ENCODE measurements at places on chromosomes 3 and 15.

GRCh38 chr3:15646851-15647511 lies 45.4 kb downstream of the BTD start:
- no peak for DNase-seq

DNA sequence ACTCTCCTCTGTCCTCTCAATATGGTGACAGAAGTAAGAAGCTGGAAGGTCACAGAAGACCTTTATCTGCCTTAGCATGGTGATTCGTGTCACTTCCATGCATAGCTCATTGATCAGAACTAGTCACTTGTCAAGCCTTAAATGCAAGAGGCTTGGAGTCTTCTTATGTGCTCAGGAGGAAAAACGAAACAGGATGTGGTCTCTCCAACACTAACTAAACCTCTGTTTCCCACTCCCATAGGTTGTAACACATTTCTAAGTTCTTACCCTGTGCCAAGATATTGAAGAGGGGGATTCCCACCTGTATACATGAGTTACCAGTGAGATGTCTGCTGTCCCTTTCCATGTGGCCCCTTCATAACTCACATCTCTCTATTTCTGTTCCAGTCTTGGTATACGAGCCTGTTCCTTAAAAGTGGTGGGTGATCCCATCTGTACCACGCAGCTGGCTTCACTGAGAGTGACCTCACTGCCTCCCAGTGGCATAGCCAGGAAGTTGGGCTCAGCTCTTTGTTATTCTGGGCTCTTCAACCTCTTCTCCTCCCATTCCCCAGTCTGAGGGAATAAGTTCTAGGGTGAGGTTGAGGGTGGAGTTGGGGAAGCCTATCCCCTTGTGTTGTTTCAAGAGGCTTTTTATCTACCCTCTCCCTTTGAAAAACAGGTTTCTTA lies 203.2 kb upstream of the PPP2R3A start:
- DNase-seq, result no peak

DNA sequence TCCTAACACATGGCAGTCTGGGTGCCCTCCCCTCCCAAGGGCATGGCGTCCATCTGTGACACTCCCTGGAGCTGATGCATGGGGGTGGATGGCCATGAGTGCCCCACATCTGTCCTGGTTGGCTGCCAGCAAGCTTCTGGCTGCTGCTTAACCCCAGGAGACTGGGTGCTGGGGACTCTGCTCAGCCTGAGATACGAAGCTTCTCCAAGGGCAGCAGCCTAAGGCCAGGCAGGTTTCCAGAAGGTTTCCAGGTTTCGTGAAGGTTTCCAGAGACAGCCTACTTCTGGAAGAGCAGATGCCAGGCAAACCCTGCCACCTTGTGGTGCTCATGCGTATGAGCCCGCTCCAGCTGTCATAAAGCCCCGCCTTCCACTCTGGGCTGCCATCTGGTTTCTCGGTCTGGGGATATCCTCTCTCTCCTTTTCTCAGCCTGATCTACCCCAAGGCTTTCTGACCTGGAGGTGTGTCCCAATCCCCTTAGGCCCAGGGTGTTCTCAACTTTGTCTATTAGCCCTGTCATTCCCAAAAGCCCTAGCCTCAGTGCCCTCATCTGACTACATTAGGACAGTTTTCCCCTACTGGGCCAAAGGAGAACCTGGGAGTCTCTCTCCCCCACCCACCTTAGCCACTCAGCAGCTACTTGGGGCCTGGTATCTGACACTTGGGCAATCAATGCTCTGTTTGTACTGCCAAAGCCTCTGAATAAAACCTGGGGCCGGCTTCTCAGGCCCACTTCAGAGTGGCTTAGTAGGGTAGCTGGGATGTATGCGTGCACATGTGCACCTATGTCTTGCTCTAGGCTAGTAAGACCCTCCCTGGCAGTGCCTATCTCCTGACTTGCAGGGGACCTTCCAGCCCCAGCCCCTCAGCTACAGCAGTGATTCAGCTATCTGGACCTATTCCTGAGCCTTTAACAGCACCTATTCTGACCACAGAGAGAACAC lies 12.0 kb downstream of the MRPL46 start:
- DNase-seq, result peak; percentile 88

DNA sequence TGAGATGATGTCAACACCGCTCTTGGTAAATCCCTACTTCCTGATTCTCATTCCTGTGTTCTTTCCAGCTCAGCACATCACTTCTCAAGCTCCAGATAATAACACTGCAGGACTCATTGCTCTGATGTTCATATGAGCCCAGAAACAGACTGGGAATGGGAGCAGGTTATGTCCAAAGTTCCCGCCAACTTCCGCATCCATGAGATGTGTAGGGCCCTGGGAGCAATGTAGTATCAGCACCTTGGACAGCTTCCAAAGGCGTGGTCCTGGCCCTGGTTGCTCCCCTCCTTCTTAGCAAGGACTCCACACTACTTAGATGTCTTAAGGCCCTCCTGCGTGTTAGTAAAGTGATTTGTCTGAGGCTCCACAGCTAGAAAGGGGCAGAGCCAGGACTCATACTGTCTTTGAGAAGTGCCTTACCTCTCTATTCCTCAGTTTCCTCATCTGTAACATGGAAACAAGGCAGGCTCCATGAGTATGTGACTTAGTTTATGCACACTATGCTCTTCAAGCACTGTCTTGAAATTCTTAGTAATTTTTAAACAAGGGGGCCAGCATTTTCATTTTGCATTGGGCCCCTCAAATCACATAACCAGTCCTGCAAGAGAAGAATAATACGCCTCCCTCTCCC lies 27.9 kb upstream of the SLC6A1 start:
- DNase-seq, result no peak

GRCh38 chr3:197540961-197541377 lies 14.8 kb downstream of the BDH1 start:
- DNase-seq, result no peak

- DNase-seq, result no peak
Measured at GRCh38 chr3:186280737-186281136, 81.3 kb downstream of the DGKG start.

GRCh38 chr15:29788433-29789034 lies 33.7 kb downstream of the TJP1 start:
- DNase-seq, result no peak

DNA sequence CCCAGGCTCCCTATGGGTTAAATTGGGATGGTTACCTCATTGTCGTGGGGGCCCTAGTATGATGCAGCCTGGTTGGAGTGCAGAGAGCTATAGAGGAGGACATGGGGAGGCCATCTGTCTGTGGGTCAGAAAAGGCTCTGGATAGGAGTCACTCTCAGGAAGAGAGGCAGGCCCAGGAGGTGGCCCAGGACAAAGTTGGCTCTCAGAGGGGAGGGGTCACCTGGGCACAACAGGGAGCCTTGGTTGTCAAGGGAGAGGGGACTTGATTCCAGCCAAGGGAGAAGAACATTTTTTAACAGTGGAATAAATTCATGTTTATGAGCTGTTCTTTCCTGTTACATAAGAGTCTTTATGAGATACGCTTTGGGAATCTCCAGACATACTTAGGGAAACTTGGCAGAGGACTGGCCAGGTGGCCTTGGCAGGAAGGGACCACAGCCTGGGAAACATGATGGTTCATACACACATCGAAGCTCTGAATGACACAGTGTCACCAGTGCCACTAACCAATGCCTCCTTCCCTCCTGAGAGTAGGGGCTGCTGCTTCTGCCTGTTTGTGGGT lies 27.5 kb upstream of the LCTL start:
- DNase-seq, result no peak

- no peak for DNase-seq
Measured at GRCh38 chr3:143358793-143359491, 239.4 kb downstream of the CHST2 start.

DNA sequence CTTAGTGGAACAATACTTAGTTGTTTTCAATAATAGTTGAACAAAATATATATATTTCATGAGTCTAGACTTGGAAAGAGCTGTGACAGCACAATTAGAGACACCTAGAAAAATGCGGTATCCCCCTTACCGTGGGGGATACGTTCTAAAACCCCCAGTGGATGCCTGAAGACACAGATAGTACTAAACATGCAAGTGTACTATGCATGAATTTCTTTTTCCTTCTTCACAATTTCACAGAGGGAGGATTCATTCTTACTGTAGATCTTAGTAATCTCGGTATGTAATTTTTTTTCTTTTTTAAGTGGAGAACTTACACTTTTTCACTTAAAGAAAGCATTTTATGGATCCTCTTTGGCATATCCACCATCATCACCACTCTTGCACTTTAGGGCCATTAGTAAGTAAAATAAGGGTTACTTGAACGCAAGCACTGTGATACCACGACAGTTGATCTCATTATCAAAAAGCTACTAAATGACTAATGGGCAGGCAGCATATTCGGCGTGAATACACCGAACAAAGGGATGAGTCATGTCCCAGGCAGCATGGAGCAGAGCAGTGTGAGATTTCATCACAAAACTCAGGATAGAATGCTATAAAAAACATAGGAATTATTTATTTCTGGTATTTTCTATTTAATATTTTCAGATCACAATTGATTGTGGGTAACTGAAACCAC lies 72.3 kb upstream of the ZNF280D start:
- no peak for DNase-seq

DNA sequence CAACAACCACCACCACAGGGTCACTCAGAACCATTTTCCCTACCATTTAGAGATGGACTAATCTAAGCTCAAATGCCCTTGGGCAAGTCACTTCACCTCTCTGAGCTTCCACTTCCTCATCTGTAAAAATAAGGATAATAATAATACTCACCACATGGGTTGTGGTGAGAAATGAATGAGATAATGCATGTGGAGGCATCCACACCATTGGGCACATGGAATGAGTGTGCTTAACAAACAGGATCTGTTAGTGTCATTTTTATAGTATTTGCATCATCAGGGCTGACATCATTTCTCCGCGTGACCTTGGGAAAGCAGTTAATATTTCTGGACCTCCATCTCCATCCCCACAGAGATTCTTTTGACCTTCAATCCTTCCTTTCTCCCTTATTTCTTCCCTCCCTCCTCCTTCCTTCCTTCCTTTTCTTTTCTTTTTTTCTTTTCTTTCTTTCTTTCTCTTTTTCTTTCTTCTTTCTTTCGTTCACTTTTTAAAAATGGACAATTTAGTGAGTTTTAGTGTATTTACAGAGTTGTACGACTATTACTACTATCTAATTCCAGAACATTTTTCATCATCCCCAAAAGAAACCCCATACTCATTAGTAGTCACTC lies 7.7 kb upstream of the RFT1 start:
- no peak for DNase-seq

DNA sequence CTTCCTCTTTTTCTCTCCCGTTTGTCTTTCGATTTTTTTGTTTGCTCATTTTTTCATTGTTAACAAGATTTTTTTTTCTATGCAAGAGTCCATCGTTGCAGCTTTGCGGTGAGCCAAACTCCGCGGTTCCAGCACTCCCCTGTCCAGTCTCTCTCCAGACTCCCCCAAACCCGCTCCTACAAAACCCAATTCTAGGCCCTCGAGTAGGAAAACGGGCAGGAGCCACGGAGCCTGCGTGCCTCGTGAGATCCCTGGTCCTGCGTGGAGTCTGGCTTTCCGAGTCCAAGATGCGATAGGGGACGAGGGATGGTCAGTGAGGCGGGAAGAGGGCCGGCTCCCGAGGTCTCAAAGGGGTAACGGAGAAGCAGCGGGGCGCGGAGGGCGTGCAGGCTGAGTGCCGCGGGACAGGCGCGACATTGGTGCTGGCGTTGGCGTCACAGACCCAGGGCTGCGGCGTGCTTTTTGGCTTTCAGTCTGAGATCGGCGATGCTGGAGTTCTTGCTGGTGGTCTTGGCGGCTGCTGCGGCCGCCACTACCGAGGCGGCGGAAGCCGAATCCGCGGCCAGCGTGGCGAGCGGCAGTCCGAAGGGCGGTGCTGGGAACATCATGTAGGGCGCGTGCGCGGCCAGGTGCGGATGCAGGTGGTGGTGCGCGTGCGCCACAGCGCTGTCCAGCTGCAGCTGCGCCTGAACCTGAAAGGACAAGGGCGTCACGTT lies 8.5 kb downstream of the SHOX2 start:
- peak; percentile 95 for DNase-seq

- DNase-seq, result no peak
Measured at GRCh38 chr15:79117442-79118204, 27.0 kb upstream of the RASGRF1 start.

DNA sequence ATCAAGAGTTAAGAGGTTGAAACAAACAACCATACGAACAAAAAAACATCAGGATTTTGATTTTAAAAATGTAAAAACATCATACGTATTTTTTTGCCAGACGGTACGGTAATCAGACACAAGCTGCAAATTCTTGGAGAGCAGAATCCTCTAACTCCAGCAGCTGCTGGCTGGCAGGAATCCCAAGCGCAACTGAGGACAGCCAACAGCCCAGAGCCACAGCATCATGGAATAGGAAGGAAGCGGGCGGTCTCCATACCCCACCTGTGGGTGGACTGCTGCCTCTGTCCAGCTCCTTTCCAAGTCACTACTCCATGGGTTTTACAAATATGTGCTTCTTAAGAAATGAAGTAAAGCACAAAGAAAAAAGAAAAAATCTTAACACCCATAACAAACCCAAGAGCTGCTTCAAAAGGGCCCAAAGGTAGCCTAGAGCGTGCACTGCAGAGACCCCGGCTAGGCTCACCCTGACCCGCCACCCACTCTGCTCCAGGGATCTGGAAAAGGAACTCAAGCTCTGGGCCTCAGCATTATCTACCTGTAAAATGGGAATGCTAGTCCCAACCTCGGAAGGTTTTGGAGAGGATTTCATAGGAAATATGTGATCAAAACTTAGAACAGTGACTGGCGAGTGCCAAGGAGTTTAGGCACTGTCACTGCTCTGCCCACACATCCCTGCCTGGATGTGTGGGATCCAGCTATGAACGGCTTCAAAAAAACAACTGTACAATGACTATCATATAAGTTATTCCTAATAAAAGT lies 33.4 kb downstream of the ZXDC start:
- DNase-seq, result no peak

DNA sequence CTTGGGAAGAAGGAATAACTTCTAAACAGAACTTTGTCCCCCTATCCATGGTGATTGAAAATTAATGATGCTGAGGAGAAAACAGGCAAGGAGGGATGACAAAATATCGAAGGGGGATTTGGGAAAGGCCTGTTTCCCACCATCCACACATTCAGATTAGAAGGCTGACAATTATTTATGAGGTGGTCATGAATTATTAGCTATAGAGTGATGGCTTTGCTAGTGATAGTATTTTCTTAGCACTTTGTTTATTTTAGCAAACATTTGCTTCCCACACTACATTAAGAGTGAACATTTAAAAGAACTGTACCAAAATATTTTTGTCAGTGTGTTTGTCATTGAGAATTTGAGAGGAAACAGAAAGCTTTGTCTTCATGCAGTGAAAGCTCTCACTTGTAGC lies 172.6 kb upstream of the PDZRN3 start:
- DNase-seq, result no peak

GRCh38 chr15:77118882-77119321 lies 48.0 kb upstream of the TSPAN3 start:
- peak; percentile 68 for DNase-seq

GRCh38 chr3:159948429-159949144 lies 40.0 kb upstream of the IL12A start:
- no peak for DNase-seq

- no peak for DNase-seq
Measured at GRCh38 chr15:33724321-33725036, 243.8 kb upstream of the CHRM5 start.

DNA sequence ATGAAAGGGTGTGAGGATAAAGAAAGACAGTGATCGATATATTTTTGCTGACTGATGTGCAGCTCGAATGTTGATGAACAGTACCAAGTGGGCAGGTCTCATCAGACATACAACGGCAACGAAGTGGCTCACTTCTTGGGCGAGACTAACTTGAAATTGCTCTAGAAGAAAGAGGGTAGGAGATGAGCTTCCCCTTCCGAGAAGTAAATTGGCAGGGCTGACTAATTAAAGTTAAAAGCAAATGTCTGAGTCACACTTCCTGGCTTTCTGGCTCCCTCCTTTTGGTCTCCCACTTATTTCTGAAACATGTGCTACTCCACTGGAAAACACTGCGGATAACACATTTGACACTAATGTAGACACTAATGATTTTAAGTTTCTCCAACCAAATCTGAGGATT lies 228.3 kb downstream of the ABHD5 start:
- no peak for DNase-seq
